Cardiac muscle cell (in vitro differentiated cells and primary cell): ENCODE measurements at places on chromosomes 7 and 10.

DNA sequence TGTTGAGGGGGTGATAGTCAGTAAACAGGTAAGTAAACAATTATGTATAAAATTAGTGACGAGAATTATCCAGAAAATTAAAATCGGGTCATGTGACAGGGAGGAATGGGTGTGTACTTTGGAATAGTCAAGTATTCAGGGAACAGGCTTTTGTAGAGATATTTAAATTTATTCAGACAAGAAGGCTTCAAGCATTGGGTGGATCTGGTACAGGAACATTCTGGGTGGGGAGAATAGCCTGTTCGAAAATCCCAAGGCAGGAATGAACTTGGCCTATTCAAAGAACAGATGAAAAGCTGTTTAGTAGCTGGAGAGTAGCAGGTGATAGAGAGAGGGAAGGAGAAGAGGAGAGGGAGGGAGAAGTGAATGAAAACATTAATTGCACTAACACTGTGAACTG is 448.9 kb upstream of the FZD8 start:
- no peaks in the 10 kb centered on the region for H3K27me3 ChIP-seq
- no peak overlapping the region for H3K27ac ChIP-seq
- H3K36me3 ChIP-seq = no peaks in the 10 kb centered on the region
- no peaks in the 10 kb centered on the region for H3K4me1 ChIP-seq

- no peaks in the 10 kb centered on the region for H3K27me3 ChIP-seq
- H3K27ac ChIP-seq = no peak overlapping the region
- H3K4me3 ChIP-seq = no peak overlapping the region
- no peak for DNase-seq
- no peaks in the 10 kb centered on the region for H3K4me1 ChIP-seq
- no peaks in the 10 kb centered on the region for H3K36me3 ChIP-seq
Measured at GRCh38 chr7:121298831-121299239, 30.0 kb upstream of the WNT16 start.

- no peak overlapping the region for H3K27ac ChIP-seq
- H3K4me1 ChIP-seq = no peaks in the 10 kb centered on the region
- DNase-seq = no peak
- H3K36me3 ChIP-seq = no peaks in the 10 kb centered on the region
- H3K27me3 ChIP-seq = no peaks in the 10 kb centered on the region
Measured at GRCh38 chr10:28928484-28928883, 251.2 kb downstream of the BAMBI start.

DNA sequence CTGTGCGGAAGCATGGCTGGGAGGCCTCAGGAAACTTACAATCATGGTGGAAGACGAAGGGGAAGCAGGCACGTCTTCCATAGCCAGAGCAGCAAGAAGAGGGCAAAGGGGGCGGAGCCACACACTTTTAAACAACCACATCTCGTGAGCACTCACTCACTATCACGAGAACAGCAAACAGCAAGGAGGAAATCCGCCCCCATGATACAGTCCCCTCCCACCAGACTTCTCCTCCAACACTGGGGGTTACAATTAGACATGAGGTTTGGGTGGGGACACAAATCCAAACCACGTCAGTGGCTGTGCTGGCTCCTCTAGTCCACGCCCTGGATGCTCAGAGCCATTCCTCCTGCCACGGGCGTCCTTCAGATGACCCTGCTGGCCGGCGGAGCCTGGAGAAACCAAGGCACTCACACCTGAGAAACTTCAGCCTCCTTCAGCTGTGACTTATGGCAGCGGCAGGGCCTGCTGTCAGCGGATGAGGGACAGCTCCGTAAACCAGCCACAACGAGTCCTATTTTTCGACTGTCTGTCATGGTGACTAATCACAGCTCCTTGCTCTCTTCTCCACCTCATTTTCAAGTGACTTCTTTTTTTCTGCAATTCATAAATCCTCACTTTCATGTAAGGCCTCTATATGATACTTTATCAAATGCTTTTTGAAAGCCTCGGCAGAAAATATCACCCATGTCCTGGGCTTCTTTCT is 167.9 kb upstream of the PFKP start:
- DNase-seq = no peak
- no peak overlapping the region for H3K4me3 ChIP-seq
- H3K4me1 ChIP-seq = no peaks in the 10 kb centered on the region
- no peaks in the 10 kb centered on the region for H3K27me3 ChIP-seq

DNA sequence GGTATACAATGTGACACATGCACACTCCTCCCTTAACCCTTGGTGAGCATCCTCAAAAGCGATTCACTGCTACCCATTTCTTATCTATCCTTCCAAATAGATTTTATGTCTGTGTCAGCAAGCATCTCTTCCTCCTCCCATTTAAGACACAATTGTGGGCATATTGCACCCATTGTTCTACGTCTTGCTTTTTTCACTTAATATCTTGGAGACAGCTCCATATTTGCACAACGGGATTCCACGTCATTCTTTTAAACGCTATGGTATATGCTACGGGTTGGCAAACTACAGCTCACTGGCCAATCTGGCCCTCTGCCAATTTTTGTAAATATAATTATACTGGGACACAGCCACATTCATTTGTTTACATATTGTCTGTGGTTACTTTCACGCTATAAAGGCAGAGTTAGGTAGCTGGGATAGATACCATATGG is 88.6 kb downstream of the RNF216 start:
- peaks cover 5% of the 10 kb centered on the region for H3K36me3 ChIP-seq
- H3K27ac ChIP-seq = peak overlapping the region; percentile 100
- H3K4me1 ChIP-seq = peaks cover 86% of the 10 kb centered on the region
- H3K4me3 ChIP-seq = no peak overlapping the region

GRCh38 chr10:51289519-51289918 is 215.2 kb downstream of the PRKG1 start:
- no peak overlapping the region for H3K4me3 ChIP-seq
- no peaks in the 10 kb centered on the region for H3K27me3 ChIP-seq
- H3K27ac ChIP-seq = no peak overlapping the region

- DNase-seq = no peak
- H3K36me3 ChIP-seq = no peaks in the 10 kb centered on the region
- no peaks in the 10 kb centered on the region for H3K27me3 ChIP-seq
- no peak overlapping the region for H3K4me3 ChIP-seq
- H3K4me1 ChIP-seq = peaks cover 19% of the 10 kb centered on the region
Measured at GRCh38 chr10:71029907-71030306, 141.5 kb upstream of the PCBD1 start.

GRCh38 chr7:7274782-7275181 is 92.4 kb downstream of the C1GALT1 start:
- no peak overlapping the region for H3K27ac ChIP-seq
- no peaks in the 10 kb centered on the region for H3K36me3 ChIP-seq
- H3K4me3 ChIP-seq = no peak overlapping the region
- no peaks in the 10 kb centered on the region for H3K27me3 ChIP-seq
- DNase-seq = no peak

DNA sequence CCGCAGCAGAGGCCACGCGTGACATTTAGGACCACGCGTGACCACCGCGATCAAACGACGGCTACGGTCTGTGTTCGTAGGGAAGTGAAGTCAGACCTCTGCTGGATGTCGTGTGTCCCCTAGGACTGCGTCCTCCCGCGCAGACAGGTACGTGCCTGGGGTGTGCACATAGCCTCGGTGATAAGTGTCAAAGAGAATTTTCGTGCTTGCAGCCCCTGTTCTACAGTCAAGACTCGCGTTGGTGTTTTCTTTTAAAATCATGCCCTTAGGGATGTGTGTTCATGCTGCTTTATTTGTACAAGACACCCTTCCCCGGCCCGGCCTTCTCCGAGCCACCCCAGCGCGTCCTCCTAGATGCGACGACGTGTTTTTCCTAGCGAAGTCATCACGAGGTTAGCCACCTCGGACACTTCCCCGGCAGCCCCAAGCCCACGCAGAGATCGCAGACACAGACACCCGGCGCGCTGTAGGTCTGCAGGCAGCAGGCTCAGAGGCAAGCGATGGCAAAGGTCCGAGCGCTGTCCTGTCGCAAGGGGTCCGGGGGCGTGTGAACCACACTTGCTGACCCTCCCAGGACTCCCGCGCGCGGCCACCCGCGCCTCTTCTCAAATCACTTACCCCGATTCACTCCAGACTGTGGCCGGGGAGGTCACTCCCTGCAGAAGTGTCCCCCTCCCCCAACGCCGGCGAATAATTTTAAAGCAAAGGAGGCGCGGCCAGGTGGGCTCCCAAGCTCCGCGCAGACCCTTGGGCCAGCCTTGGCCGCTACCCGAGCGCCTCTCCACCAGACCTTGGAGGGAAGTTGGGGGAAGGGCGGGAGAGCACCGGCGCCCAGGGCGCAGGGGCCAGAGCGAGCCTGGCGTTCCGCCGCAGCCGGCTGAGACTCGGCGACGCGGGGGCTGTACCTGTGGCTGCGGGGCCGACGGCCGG is 552 bp downstream of the MKX start:
- no peak for DNase-seq
- no peaks in the 10 kb centered on the region for H3K36me3 ChIP-seq
- H3K4me1 ChIP-seq = peaks cover 6% of the 10 kb centered on the region
- no peak overlapping the region for H3K27ac ChIP-seq

DNA sequence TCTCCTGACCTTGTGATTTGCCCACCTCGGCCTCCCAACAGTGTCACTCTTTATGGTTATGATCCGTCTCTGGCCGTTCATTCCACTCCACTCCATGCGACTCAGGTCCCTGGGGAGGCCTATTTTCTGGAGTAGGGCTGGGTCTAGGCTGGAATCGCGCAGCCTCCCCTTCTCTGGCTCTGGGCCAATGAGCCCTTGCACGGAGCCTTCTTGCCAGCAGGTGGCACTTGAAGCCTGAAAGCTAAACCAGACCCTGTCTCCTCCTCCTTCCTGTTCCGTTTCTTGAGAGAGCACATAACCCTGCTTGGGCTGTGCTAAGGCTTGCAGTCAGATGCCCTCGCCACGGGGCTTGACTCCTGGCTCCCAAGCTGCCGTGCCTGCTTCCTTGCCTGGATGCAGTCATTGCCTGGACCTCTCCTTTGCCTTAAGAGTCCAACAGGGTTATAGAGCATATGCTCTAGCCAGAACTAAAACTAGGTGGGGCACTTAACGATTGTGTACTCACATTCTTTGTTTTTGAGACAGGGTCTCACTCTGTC is 9.6 kb upstream of the DNAJB12 start:
- peaks cover 4% of the 10 kb centered on the region for H3K36me3 ChIP-seq
- H3K4me3 ChIP-seq = no peak overlapping the region
- no peaks in the 10 kb centered on the region for H3K27me3 ChIP-seq
- DNase-seq = peak; percentile 93
- H3K27ac ChIP-seq = peak overlapping the region; percentile 21

DNA sequence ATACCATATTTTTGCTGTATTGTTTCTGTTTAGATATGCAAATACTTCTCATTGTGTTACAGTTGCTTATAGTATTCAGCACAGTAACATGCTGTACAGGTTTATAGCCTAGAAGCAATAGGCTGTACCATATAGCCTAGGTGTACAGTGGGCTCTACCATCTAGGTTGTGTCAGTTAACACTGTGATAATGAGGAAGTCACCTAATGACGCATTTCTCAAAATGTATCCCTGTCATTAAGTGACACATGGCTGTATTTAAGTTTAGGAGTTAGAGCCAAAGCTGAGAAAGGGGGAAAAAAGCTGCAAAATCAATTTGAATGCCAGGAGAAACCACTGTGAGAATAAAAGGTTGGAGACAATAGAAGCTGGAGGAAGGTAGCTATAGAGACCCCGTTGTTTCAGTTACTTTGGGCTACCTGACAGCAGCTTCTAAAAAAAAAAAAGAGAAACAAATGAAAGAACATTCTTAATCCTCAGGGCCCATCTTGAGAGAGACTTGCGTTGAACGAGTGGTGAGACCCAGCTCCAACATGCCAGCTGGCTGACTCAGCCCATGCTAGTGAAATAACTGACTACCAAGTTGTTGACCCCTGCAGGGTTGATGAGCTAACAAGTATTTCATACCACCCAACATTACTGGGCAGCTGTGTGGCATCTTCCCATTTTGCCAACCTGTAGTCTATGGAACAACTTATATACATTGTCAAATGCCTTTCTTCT is 8.7 kb downstream of the STARD3NL start:
- H3K36me3 ChIP-seq = no peaks in the 10 kb centered on the region
- peaks cover 34% of the 10 kb centered on the region for H3K4me1 ChIP-seq
- no peak overlapping the region for H3K4me3 ChIP-seq
- no peaks in the 10 kb centered on the region for H3K27me3 ChIP-seq
- H3K27ac ChIP-seq = peak overlapping the region; percentile 83

- H3K27me3 ChIP-seq = no peaks in the 10 kb centered on the region
- no peaks in the 10 kb centered on the region for H3K4me1 ChIP-seq
- H3K36me3 ChIP-seq = no peaks in the 10 kb centered on the region
- H3K27ac ChIP-seq = no peak overlapping the region
Measured at GRCh38 chr7:72266771-72267170, 145.4 kb downstream of the CALN1 start.
